Esophagus squamous epithelium (tissue), 5 donors: ENCODE measurements at places on chromosomes 11 and 22. TPM values are rescaled to one million over a fixed set of nuclear protein-coding genes. Genes with fewer than 3 reads are reported as not detected.

GRCh38 chr11:17760102-17761029 is 25.8 kb downstream of the KCNC1 start:
- no peak overlapping the region for H3K4me3 ChIP-seq
- no peaks in the 10 kb centered on the region for H3K36me3 ChIP-seq
- H3K27me3 ChIP-seq, result no peaks in the 10 kb centered on the region
- no peaks in the 10 kb centered on the region for H3K4me1 ChIP-seq

DNA sequence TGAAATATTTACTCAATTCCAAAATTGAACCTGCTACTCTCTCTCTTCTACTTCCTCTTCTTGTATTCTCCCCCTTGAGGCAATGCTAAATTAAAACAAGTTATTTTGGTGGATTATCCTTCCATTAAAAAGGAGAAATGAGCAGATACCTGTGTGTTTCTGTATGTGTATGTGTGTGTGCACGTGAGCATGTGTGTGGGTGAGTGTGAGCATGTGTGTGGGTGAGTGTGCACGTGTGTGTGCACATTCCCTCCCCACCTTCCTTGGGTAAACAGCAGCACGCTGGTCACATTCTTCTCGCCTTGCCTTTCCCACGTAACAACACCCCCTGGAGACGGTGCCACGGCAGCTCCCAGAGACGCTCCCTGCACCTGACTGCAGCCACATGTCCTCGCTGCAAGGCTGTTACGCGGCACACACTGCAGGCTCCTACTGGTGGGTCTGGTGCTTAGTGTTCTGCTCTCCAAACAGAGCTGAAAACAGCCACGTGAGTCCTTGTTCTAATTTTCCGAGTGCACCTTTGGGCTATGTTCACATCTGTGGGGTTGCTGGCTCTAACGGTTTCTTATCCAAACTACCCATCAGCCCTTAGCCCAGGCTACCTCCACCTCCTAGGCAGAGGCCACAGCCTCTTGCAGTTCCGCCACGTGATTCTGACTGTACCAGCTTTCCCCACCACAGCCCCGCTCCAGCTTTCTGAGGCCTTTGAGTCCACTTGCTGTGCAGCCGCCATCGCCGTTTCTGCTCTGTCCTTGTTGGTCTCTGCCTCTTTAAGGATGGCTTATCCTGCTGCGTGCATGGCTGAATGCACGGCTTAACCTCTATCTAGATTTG is 123.4 kb downstream of the CTTN start:
- no peak overlapping the region for H3K4me3 ChIP-seq
- H3K27ac ChIP-seq, result no peak overlapping the region
- H3K27me3 ChIP-seq, result peaks cover 47% of the 10 kb centered on the region
- DNase-seq, result no peak
- H3K36me3 ChIP-seq, result no peaks in the 10 kb centered on the region

DNA sequence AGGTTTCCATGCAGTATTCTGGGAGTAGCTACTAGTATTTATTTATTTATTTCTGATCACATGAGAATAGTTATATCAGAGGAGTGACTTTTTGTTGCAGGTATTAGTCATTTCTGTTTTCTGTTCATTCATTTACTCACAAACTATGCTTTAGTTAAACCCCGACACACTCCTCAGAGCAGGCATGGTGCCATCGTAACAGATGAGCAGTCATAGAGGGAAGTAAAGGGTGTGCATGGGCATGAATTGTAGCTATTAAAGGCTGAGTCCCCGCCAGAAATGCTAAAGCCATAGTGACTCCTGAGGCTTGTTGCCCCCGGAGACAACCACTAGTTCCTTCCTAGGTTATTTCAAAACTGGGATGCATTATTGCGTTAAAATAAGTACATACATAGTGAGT is 10.6 kb downstream of the JHY start:
- H3K4me3 ChIP-seq, result no peak overlapping the region
- H3K36me3 ChIP-seq, result no peaks in the 10 kb centered on the region
- no peaks in the 10 kb centered on the region for H3K27me3 ChIP-seq
- no peaks in the 10 kb centered on the region for H3K4me1 ChIP-seq

- no peaks in the 10 kb centered on the region for H3K36me3 ChIP-seq
- DNase-seq, result no peak
- H3K4me3 ChIP-seq, result no peak overlapping the region
- no peak overlapping the region for H3K27ac ChIP-seq
- no peaks in the 10 kb centered on the region for H3K27me3 ChIP-seq
- H3K4me1 ChIP-seq, result no peaks in the 10 kb centered on the region
Measured at GRCh38 chr11:103031834-103032233, 60.1 kb downstream of the DCUN1D5 start.

GRCh38 chr22:40218723-40219294 is 41.1 kb downstream of the TNRC6B start:
- H3K27me3 ChIP-seq, result no peaks in the 10 kb centered on the region
- H3K27ac ChIP-seq, result peak overlapping the region; percentile 80
- H3K4me3 ChIP-seq, result no peak overlapping the region
- DNase-seq, result no peak
- peaks cover 88% of the 10 kb centered on the region for H3K4me1 ChIP-seq
- H3K36me3 ChIP-seq, result no peaks in the 10 kb centered on the region

GRCh38 chr11:2137202-2138067 is 1.8 kb downstream of the IGF2 start:
- H3K27ac ChIP-seq, result no peak overlapping the region
- peak overlapping the region; percentile 28 for H3K4me3 ChIP-seq
- DNase-seq, result no peak
- no peaks in the 10 kb centered on the region for H3K36me3 ChIP-seq
- peaks cover 27% of the 10 kb centered on the region for H3K27me3 ChIP-seq
- H3K4me1 ChIP-seq, result peaks cover 6% of the 10 kb centered on the region

GRCh38 chr11:128174465-128175291 is 412.7 kb downstream of the ETS1 start:
- no peak overlapping the region for H3K4me3 ChIP-seq
- H3K36me3 ChIP-seq, result no peaks in the 10 kb centered on the region
- H3K4me1 ChIP-seq, result no peaks in the 10 kb centered on the region
- H3K27ac ChIP-seq, result no peak overlapping the region
- DNase-seq, result no peak

DNA sequence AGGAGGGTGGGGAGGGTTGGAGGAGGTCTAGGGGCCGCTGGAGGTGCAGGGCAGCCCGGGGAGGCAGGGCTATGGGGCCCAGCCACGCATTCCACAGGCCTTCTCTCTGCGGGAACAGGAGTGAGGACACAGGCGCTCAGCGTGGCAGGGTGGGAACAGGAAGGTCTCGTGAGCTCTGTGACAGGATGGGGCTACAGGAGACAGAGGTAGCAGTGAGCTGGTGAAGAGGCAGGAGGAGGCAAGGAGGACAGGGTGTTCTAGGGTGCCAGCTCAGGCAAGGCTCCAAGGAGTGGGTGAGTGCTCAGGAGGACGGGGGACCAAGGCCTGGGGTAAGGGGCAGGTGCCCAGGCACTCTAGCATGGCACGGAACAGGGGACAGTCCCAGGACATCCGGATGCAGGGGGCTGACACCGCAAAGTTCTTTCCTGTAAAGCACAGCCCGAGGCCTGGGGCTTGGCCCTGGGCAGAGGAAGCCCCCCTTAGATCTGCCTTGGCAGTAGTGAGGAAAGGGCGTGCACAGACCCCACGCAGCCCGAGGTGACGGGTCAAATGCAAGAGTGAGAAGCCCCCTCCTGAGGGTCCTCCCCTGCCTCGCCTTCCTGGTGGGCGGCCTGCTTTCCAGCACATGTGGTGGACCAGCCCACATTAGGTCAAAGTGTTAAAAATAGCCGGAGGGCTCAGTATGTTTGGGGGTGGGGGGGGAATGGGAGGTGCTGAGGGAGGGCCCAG is 4.7 kb upstream of the NEAT1 start:
- DNase-seq, result no peak
- H3K4me1 ChIP-seq, result peaks cover 44% of the 10 kb centered on the region
- H3K27me3 ChIP-seq, result no peaks in the 10 kb centered on the region
- H3K27ac ChIP-seq, result peak overlapping the region; percentile 99
- peaks cover 14% of the 10 kb centered on the region for H3K36me3 ChIP-seq

- H3K27ac ChIP-seq, result no peak overlapping the region
- H3K27me3 ChIP-seq, result no peaks in the 10 kb centered on the region
- no peaks in the 10 kb centered on the region for H3K4me1 ChIP-seq
- DNase-seq, result no peak
Measured at GRCh38 chr22:25494774-25495173, 69.7 kb upstream of the GRK3 start.

- DNase-seq, result no peak
- no peak overlapping the region for H3K27ac ChIP-seq
- peaks cover 16% of the 10 kb centered on the region for H3K4me1 ChIP-seq
Measured at GRCh38 chr22:19772673-19773469, 12.3 kb downstream of the TBX1 start.

DNA sequence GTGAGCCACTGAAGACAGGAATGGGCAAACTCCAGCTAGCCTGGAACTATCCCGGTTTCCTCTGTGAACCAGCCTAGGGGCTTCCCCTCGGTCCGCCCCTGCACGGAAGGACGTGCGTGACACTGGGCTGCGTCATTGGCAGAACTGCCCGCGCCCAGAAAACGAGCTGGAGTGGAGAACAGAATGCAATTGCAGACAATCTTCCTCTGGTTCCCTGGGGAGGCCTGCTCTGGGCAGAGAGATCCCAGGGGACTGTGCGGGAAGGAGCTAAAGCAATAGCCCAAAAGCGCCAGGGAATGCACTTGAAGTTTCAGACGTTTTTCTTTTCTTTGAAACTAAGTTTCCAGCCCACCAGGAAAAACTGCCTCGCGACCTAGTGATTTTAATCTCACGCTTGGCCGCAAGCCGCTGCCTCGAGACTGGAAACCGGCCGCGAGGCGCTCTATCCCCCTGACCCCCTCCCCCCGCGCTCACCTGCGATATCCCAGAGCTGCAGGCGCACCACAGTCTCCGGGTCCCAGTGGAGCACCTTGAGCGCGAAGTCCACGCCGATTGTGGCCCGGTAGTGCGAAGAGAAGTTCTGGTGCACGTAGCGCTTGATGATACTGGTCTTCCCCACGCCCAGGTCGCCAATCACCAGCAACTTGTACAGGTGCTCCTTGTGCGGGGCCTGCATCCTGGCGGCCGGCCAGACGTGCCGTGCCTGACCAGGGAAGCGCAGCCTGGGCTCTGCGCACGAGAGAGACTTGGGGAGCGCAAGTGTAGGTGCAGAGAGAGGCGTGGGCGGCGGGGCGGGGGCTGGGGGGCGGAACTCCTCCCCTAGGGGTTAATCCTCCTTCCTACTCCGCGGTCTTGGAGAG is at the start of gene RAB38:
Gene RAB38, minus strand, starts transcription at position 735 of the 860 bp plus-strand sequence. Its CDS starts 59 bp downstream, at position 676.
- peaks cover 99% of the 10 kb centered on the region for H3K4me1 ChIP-seq
- no peaks in the 10 kb centered on the region for H3K27me3 ChIP-seq
- DNase-seq, result no peak
- H3K4me3 ChIP-seq, result peak within 1 kb of the TSS; percentile 50
- H3K27ac ChIP-seq, result peak within 1 kb of the TSS; percentile 93

- DNase-seq, result no peak
- H3K4me1 ChIP-seq, result no peaks in the 10 kb centered on the region
- no peak overlapping the region for H3K4me3 ChIP-seq
Measured at GRCh38 chr22:39859903-39860588, 33.5 kb downstream of the ENTHD1 start.

The NPAS4 gene
- total RNA-seq, result 0.38 TPM

The CDC45 gene
- total RNA-seq, result 14.2 TPM

The MRGPRE gene
- 0.50 TPM for total RNA-seq

The ASPHD2 gene
- 2.1 TPM for total RNA-seq
